Activated effector memory CD4-positive, alpha-beta T cell treated with Interleukin-2 at 50 U/mL for 16 hours (primary cell): ENCODE measurements at places on chromosomes 1 and 21.

- no peak for DNase-seq
Measured at GRCh38 chr1:182756423-182756822, 33.1 kb upstream of the NPL start.

GRCh38 chr1:105874621-105875020, 1181.9 kb upstream of the PRMT6 start:
- DNase-seq = no peak

- DNase-seq = no peak
Measured at GRCh38 chr1:4767308-4767707, 112.9 kb downstream of the AJAP1 start.

GRCh38 chr1:53620061-53620855, 118.7 kb downstream of the GLIS1 start:
- DNase-seq = no peak

- DNase-seq = no peak
Measured at GRCh38 chr1:241688940-241689368, 36.9 kb downstream of the WDR64 start.

GRCh38 chr1:200917291-200917817, 22.7 kb downstream of the INAVA start:
- DNase-seq = no peak

DNA sequence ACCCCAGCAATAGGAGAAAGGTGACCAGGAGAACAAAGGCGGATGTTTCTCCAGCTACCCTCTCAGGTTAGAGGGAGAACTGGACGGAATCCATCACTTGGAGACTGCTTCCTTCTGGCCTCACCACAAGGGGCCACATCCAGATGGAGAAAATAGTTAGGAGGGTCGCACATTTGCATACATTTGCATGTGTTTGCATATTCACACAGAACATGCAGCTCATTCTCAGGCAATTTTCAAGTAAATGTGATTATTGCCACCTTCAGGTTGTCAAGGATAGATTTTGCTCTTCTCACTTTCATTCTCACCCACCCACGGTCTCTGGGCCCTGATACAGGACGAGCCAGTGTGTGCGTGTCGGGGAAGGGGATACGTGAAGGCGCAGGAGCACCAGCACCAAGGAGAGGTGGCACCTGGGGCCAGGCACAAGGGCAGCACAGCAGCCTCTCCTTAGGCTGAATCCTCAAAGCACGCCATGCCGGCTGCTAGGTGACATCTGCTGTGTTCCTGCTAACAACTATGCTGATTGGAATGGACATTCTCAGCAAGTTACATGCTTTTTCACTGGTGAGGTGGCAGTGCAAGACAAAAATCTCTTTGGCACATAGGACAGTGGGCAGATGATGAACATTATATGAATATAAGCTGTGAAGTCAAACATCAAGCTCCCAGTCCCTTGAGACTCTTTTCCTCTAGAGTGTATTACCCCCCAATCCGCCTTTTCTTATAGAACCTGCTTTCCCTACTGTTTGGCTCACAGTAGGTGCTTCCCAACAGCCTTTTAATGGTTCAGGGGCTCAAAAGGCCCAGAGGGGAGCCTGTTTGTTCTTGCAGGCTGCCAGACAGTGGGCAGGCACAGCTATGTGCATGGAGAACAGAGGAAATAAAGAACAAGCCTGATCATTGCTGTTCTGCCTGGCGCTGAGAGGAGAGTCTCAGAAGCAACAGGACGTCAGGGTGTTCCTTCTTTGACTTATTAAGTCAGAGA, 14.3 kb downstream of the ACKR1 start:
- DNase-seq = no peak

DNA sequence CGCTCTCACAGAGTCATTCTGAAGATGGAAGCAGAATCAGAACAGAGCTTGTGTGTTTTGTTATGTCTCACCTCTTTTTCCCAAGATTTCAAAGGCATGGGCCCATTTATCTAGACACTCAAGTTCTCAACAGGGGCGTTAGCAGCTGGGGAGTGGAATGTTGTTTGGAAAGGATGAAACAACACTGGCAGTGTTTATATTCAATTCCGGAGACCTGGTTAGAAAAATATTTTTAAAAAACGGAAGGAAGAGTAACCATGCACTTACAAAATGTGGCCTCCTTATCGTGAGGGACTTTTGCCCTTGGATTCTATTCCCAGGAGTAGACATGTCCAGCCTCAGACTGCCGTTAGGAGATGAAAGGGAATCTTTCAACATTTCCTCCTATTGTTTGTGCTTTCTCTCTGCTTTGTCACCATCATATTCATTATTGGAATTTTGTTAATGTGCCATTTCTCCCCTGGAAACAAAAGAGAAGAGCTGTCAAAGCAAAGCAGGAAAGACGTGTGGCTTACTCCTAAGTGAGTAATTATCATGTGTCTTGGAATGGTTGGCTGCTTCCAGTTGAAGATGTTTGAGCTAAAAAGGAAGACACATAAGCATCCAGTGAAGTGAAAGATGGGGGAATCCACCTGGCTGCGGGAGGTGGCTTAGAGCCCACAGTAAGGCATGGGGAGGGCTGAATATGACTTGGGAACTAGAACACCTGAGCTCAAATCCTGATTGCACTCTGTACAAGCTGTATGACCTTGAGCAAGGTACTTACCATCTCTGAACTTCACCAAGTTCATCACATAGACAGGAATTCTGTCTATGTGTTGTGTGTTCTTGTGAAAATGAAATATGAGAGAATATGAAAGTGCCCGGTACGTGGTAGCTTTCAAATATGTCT, 71.7 kb upstream of the JUN start:
- no peak for DNase-seq

DNA sequence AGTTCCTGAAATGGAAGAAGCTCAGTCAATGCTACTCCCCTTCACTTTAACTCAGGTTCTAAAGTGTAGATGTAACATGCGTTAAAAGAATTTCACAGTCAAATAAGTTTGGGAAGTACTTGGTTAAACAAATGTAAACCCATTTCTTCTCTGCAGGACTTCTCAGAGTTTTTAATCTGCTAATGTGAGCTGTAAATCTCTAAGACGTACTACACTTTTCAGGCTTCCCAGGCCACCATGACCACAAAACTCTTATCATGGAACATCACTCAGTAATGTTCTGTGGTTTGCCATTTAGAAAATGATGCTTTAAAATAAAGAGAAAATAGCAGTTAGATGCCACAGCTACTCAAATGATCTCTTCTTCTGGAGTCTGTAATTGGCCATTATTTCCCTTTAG, 104.3 kb downstream of the HHIPL2 start:
- no peak for DNase-seq
